ENCODE measurements at places on chromosomes 1 and 21.

DNA sequence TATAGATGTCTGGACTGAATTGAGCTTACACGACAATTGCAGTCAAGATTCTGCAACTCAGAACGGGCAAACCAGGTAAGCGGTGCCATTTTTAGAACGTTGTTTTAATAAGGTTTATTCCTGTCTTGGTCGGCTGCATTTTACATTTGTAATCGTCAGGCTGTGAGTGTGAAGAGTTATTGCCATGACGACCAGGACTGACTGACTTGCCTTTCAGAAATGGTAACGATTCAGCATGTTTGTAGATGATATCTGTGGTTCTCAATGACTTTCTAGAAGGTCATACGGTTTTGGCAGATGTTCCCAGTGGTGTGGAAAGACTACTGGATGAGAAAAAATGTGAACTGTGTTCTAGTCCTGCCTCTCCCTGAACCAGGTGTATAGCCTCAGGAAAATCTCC lies 271.3 kb upstream of the B3GALT2 start:
- no peak for DNase-seq

DNA sequence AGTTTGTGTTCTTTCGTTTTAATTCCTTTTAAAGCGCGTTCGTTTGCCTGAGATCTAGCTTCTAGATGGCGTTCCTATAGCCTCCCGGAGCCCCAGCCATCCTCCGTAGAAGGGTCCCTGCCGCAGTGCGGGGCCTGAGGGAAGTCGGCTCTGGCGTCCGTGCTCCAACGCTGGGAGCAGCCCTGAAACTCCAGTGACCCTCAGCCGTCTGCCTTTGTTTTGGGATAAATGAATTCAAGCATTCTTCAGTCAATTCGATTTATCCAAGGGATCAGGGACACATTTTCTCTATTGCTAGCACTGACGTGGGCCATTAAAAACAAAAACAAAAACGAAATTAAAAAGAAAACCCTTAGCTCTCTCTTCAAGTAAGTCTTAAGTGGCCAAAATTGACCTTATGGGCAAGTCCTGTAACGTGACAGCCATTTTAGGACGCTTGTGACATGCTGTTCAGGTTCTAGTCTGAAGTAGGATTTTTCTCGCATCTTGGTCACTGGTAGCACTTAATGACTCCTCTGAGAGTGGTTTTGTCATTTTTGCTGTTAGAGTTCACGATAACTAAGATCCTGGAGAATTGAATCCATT lies 742 bp upstream of the HSPA13 start:
- peak; percentile 8 for DNase-seq

- no peak for DNase-seq
Observed at GRCh38 chr1:114508386-114508898, 2.6 kb downstream of the TRIM33 start.

GRCh38 chr1:12543740-12544154 lies 74.3 kb downstream of the DHRS3 start:
- DNase-seq: no peak

- no peak for DNase-seq
Observed at GRCh38 chr1:67270541-67270940, 37.1 kb upstream of the IL12RB2 start.

DNA sequence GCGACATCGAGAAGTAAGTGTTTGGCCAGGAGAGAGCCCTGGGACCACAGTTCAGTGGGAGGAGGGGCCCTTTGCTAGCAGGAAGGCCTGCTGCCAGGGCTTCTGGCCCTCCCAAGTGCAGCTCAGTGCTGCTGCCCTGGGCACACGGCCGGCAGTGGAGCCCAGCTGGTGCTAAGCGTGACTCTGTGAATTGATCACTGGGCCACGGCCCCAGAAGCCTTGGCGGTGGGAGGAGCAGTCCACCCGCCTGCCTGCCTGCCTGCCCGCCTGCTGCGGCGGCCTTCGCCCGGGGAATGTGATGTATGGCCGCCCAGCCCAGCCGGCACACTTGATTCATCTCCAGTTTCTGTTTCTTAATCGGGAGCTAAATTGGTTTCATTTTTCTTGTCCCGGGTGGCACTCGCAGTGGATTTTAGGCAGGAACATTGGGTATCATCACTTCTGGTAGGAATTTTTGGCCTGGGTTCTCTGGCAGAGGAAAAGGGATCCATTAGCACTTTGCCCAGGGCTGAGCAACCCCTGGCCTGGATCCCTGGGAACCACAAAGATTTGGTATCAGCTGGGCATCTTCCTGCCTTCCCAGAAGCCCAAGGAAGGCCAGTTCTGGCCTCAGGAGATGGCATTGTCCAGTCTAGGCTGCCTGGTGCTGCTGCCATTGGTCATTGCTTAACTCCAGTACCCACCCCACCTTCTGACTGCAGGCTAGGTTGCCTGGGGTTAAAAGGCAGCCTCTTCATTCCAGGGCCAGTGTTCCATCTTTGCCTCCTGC lies 28.6 kb downstream of the TMEM53 start:
- DNase-seq: no peak

DNA sequence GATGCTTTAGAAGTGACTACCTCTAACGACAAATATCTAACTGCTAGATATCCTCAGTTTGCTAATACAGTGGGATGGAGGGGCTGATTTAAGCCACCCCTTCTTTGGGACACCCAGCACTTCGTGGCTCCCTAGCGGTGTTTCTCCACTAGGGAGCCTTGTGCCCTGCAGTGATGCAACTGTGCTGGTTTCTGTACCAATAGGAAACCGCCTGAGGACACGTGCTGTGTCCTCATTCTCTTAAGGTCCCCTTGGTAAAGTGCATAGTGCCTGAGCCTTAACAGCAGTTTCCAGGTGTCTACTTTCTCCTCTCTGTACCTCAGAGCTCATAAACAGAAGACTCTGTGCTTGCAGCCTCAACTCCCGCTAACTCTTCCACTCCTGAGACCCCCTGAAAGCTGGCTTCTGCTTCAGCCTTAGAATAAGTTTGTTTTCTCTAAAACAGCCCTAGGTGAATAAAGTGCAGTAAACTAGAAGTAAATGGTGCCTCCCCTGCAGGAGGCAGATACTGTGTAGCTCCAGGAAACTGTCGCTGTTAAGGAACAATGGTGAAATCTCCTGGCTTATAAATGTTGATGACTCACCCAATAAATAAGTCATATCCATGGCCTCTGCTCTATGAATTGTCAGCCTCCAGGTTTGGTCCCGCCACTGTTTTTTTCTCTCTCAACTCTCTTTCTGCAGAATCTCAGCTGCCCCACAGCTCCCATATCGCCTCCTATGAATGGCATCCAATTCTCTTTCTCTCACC lies 130.4 kb downstream of the AK5 start:
- no peak for DNase-seq

- DNase-seq: no peak
Observed at GRCh38 chr1:161111527-161111926, 6.3 kb downstream of the PFDN2 start.

DNA sequence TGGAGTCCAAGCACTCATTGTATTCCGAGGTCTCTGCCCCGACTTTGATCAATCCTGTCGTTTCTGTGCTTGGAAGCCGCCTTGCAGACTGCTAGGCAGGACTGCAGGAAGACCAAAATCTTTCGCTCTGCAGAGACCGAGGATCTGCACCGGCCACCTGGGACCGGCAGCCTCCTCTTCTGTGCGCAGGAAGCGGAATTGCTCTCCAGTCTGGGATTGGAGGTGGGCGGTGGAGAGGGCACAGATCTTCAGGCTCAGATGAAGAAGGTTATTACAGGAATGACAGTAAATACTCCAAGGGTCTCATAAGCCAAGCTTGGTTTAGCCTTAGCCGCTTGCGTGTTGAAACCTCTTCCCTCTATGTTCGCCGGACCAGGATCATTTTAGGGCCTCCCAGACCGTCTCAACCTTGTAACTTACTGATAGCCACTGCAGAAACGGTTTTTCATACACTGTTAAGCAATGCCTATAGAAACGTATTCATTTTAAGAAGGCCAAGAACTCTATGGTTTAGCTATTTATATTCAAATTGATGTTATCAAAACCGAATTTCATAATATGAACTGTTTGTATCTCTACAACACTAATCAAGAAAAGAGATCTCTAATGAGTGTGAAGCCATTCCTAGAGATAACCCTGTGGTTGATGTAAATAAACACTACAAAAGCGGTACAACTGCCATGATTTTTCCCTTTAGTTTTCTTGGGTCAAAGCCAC lies 1.1 kb downstream of the MIA3 start:
- peak; percentile 50 for DNase-seq

- DNase-seq: no peak
Observed at GRCh38 chr1:201454608-201455007, 14.4 kb downstream of the PHLDA3 start.

DNA sequence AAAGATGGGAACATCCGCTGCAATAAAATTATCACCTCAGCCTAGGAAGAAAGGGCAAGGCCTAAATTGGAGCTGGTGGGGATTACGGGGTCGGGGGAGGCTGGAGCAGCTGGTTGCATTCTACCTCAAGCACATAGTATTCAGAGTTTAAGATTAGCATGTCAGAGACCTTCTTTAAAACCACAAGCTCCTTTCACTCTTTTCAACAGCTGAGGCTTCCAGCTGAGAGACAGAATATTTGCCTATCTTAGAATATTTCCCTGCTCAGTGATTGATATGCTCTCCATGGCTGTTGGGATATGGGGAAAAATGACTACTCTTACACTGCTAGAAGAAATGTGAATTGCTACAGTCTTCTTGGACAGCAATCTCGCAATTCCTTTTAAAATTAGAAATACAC lies 248.6 kb downstream of the TBX15 start:
- DNase-seq: no peak

DNA sequence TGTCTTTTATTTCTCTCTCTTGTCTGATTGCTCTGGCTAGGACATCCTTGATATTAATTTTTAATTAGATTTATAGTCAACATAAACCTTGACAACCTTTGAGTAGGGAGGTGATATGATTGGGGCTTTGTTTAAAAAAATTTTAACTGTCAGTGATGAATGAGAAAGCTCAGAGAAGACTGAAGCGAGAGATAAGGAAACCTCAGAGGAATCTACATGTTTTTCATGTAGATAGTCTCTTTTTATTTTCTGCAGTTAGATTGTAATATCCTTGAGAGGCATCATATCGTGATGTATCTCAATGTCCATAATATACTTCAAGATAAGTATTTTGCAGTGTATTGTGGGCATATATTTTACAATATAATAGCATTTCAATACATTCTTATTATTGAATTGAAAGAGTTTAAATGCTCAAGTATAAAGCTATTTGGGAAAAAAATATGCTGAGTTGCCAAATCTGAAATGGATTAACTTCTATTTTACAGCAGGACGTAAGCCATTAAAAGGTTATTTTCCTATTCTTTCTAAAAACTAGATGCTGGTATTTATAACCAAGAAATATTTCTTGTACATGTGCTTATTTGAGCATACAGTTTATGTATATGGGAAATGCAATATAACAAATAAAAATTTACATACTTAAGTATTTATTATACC lies 802.4 kb upstream of the ADGRL4 start:
- DNase-seq: no peak

DNA sequence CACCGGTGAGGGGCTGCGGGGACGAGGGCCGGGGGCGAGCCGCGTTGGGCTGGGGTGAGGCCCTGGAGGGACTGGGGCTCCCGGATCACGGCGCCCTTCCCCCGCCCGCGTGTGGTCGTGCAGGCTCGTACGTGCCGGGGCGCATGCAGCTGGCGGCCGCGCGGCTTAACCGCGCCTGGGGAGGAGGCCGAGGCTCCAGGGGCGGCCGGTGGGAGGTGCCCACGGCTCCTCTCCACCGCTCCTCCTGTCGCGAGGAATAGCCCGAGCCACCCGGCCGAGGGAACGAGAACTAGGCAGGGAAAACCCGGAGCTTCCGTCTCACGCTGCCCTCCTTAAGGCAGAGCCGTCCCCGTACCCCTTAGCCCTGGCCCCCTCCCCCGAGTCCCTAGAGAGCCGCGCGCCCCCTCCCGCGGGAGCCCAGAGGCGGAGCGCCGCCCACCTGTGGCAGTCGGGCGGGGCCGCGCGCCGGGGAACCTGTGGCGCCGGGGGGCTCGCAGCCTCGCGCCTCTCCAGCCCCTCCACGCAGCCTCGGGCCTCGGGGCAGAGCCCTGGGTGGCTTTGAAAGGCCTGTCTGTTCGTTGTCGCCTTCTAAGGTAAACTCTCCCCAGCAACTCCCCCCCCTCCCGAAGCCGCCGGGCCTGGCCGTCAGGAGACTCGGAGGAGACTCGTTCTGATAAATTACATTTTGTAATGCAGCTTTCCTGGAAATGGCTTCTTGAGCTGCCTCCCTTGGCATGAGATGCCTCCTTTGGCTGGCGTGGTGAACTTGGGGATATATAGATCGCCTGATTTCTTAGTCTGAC lies 746 bp downstream of the AK4 start:
- DNase-seq: peak; percentile 69

- DNase-seq: peak; percentile 41
Observed at GRCh38 chr1:245751116-245751515, 596.3 kb downstream of the KIF26B start.

DNA sequence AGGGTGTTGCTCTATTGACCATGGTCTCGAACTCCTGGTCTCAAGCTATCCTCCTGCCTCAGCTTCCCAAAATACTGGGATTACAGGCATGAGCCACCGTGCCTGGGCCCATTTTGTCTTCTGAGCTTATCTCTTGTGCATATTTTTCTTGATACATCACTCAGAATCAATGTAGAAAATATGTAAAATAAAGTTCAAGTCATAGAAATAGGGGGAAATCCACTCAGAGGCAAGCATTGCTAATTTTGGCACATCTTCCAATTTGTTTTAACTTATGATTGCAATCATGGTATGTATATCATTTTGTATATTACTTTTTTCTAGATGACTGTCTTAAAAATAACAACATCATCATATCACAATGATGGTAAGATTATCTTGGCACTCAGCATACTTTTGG lies 21.6 kb downstream of the RIT1 start:
- DNase-seq: no peak

- DNase-seq: no peak
Observed at GRCh38 chr1:5503556-5504363, 488.5 kb downstream of the NPHP4 start.

- DNase-seq: no peak
Observed at GRCh38 chr1:22123071-22123390, 19.9 kb downstream of the WNT4 start.

DNA sequence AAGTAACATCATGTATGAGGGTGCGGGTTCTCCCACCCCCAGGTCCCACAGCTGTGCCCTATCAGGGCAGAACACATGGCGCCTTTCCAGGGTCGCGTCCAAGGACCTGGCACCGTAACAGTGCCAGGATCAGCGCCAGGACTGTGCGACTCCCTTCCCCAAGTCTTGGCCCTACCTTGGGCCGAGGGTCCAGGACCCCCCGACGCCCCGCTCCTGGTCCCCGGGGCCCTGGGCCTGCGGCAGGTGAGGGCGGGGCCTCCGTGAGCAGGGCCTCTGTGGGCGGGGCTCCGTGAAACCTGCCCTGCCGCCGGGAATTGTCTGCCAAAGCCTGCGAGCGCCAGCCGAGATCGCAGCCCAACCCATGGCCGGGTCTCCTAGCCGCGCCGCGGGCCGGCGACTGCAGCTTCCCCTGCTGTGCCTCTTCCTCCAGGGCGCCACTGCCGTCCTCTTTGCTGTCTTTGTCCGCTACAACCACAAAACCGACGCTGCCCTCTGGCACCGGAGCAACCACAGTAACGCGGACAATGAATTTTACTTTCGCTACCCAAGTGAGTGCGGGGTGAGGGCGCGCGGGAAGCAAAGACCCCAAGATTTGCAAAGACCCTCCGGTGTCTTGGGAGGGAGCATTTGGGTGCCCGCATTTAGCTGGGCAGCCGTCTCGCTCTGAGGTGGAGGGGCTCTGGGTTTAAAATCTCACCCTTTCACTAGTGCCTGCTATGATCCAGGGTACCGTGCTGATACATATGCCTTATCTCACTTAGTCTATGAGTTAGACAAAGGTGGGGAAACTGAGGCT lies at the start of gene RHBG:
RHBG (plus strand) TSS at position 323 of the 796 bp plus-strand sequence; CDS start at position 362, 39 bp downstream.
- peak; percentile 86 for DNase-seq

- DNase-seq: no peak
Observed at GRCh38 chr1:209387271-209387968, 196.1 kb upstream of the CAMK1G start.

- peak; percentile 63 for DNase-seq
Observed at GRCh38 chr1:151537112-151537511, 3.0 kb upstream of the TUFT1 start.
